ENCODE measurements at places on chromosomes 12 and 14. TPM values are rescaled to one million over a fixed set of nuclear protein-coding genes. Genes with fewer than 3 reads are reported as not detected.

The BATF gene
- total RNA-seq = not detected

The KRT6C gene
- total RNA-seq = not detected

The SERPINA9 gene
- total RNA-seq = not detected

The C3AR1 gene
- total RNA-seq = 0.28 TPM

The SMIM10L1 gene
- 5.1 TPM for total RNA-seq
